ENCODE measurements at places on chromosomes 1 and 21. TPM values are rescaled to one million over a fixed set of nuclear protein-coding genes. Genes with fewer than 3 reads are reported as not detected.

- H3K4me1 ChIP-seq = peaks cover 7% of the 10 kb centered on the region
- H3K27me3 ChIP-seq = no peaks in the 10 kb centered on the region
- peak; percentile 94 for DNase-seq
- H3K36me3 ChIP-seq = no peaks in the 10 kb centered on the region
- H3K27ac ChIP-seq = peak within 1 kb of the TSS; percentile 99
Measured at GRCh38 chr1:26862781-26863684, at the start of gene SFN. SFN (plus strand) TSS chr1:26863149; CDS start chr1:26863213, 64 bp downstream.

DNA sequence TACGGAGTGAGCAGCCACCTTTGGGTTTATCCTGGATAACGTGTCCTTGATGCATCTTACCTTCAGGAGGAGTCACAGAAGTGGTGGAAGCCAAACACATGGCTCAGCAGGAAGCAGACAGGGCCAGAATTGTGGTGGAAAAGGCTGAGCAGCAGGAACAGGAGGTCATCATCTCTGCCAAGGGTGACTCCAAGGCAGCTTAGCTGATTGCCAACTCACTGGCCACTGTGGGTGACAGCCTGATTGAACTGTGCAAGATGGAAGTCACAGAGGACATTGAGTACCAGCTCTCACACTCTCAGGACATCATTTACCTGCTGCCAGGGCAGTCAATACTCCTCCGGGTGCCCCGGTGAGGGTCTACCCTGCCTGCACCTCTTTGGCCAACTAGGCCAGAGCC lies 179.3 kb downstream of the FAF1 start:
- H3K4me3 ChIP-seq = no peak overlapping the region
- no peaks in the 10 kb centered on the region for H3K4me1 ChIP-seq
- no peaks in the 10 kb centered on the region for H3K27me3 ChIP-seq

- peaks cover 6% of the 10 kb centered on the region for H3K4me1 ChIP-seq
- H3K36me3 ChIP-seq = no peaks in the 10 kb centered on the region
- no peak overlapping the region for H3K4me3 ChIP-seq
- no peak for DNase-seq
- H3K27ac ChIP-seq = no peak overlapping the region
- H3K27me3 ChIP-seq = no peaks in the 10 kb centered on the region
Measured at GRCh38 chr1:9008236-9008635, 18.0 kb downstream of the SLC2A7 start.

DNA sequence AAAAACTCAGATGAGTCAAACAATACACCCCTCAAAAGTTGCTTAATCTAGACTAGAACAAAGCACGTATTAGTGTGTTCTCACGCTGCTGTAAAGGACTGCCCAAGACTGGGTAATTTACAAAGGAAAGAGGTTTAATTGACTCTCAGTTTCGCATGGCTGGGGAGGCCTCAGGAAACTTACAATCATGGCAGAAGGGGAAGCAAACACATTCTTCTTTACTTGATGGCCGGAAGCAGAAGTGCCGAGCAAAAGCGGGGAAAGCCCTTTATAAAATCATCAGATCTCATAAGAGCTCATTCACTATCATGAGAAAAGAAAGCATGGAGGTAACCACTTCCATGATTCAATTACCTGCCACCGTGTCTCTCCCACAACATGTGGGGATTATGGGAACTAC lies 10.1 kb downstream of the JAM2 start:
- no peak overlapping the region for H3K4me3 ChIP-seq
- no peaks in the 10 kb centered on the region for H3K27me3 ChIP-seq
- no peak overlapping the region for H3K27ac ChIP-seq
- no peak for DNase-seq
- H3K36me3 ChIP-seq = no peaks in the 10 kb centered on the region
- H3K4me1 ChIP-seq = no peaks in the 10 kb centered on the region

- no peak overlapping the region for H3K27ac ChIP-seq
- H3K36me3 ChIP-seq = no peaks in the 10 kb centered on the region
- H3K4me3 ChIP-seq = no peak overlapping the region
- no peaks in the 10 kb centered on the region for H3K4me1 ChIP-seq
- no peak for DNase-seq
Measured at GRCh38 chr1:233478611-233479010, 135.3 kb upstream of the KCNK1 start.

LHX4 gene
- total RNA-seq = not detected

Measured in prostate gland (tissue), 2 donors.